Lower leg skin (tissue), 4 donors: ENCODE measurements at places on chromosomes 2 and 18. TPM values are rescaled to one million over a fixed set of nuclear protein-coding genes. Genes with fewer than 3 reads are reported as not detected.

The FEV gene
- total RNA-seq, result not detected

The REG3A gene
- total RNA-seq, result not detected

The G6PC2 gene
- not detected for total RNA-seq

The NOL4 gene
- total RNA-seq, result 4.5 TPM

The TSN gene
- 30.7 TPM for total RNA-seq

The CDH7 gene
- total RNA-seq, result not detected

The TDRD15 gene
- total RNA-seq, result not detected

The C2orf15 gene
- total RNA-seq, result 1.2 TPM

The PLCD4 gene
- 0.76 TPM for total RNA-seq

The NCKAP5 gene
- total RNA-seq, result 5.1 TPM

The NT5C1B gene
- total RNA-seq, result not detected

The DLGAP1 gene
- 1.3 TPM for total RNA-seq

The COLEC11 gene
- 0.34 TPM for total RNA-seq

The CAPN10 gene
- 38.0 TPM for total RNA-seq

The C2orf76 gene
- total RNA-seq, result 13.3 TPM

The TCF23 gene
- total RNA-seq, result not detected

The EFR3B gene
- not detected for total RNA-seq

The TMEM131 gene
- total RNA-seq, result 40.0 TPM

The IL36G gene
- 19.1 TPM for total RNA-seq

The AFF3 gene
- total RNA-seq, result 3.9 TPM

The SEMA4C gene
- 24.1 TPM for total RNA-seq

The HOXD10 gene
- 0.29 TPM for total RNA-seq

The SPP2 gene
- total RNA-seq, result not detected

The CAPN14 gene
- 0.25 TPM for total RNA-seq

The AQP12A gene
- not detected for total RNA-seq

The INHA gene
- total RNA-seq, result 0.84 TPM

The DCAF17 gene
- total RNA-seq, result 13.4 TPM

The NAT8 gene
- total RNA-seq, result not detected

The CFC1 gene
- total RNA-seq, result not detected

The FOXI3 gene
- not detected for total RNA-seq

The CHRND gene
- not detected for total RNA-seq

The GYPC gene
- 24.6 TPM for total RNA-seq

The RND3 gene
- 49.8 TPM for total RNA-seq

The CKAP2L gene
- total RNA-seq, result 2.3 TPM

The NYAP2 gene
- total RNA-seq, result not detected

The UXS1 gene
- total RNA-seq, result 44.0 TPM

The SERPINB10 gene
- total RNA-seq, result 0.30 TPM

The SERPINB4 gene
- total RNA-seq, result 1.3 TPM

The ATP6V1B1 gene
- total RNA-seq, result 37.5 TPM

The SERPINB13 gene
- 34.2 TPM for total RNA-seq

The PFN4 gene
- total RNA-seq, result not detected

The TPGS2 gene
- 79.9 TPM for total RNA-seq

The VWC2L gene
- total RNA-seq, result not detected

The RPRD1A gene
- total RNA-seq, result 55.9 TPM

The LINC00305 gene
- total RNA-seq, result not detected

The LIMS3 gene
- 2.8 TPM for total RNA-seq

The EML6 gene
- total RNA-seq, result 2.9 TPM

The ASB18 gene
- total RNA-seq, result not detected

The LOXL3 gene
- 0.17 TPM for total RNA-seq

The SIX3 gene
- total RNA-seq, result not detected

The STAMBP gene
- 42.0 TPM for total RNA-seq

The MALL gene
- total RNA-seq, result 51.9 TPM

The KCNJ3 gene
- 0.08 TPM for total RNA-seq

The HSPD1 gene
- total RNA-seq, result 104 TPM

The ZNF521 gene
- total RNA-seq, result 6.4 TPM

The LYPD1 gene
- not detected for total RNA-seq

The LYG1 gene
- total RNA-seq, result not detected

The MAP2 gene
- total RNA-seq, result 36.0 TPM

The GPR35 gene
- 1.2 TPM for total RNA-seq
